ENCODE measurements at places on chromosomes 7 and 10.

DNA sequence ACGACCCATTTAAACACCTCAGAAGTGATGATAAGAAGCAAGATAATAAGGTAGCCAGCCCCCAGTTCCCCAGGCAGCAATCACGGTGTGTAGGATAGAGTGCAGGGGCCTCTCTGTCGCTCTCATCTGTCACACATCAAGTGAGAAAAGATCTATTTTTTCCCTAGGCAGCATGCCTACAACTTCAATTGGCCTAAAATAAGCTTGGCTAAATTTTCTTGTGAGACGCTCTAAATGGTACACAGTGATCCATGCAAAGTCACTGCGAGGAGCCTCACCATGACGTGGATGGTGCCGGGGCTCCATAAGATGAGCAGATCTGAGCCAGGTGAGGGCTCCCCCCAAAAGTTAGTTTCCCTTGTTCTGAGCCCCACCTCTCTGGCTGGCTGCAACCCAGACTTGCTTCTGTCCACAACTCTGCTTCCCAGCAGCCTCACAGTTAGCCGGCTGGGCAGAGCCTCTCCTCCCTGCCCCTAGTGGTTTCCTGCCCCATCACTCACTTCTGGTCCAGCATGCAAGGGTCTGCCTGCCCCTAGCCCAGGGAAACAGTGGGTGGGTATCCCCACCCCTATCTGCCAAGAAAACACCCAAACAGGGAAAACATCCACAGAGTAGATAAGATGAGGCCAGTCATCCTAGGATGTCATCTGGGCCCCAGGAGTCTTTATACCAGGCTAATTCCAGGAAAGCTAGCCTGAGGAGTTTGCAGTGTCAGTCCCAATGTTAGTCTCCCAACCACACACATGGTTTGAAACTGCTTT, 342.1 kb downstream of the GRID1 start:
- no peaks in the 10 kb centered on the region for H3K36me3 ChIP-seq
- no peak overlapping the region for H3K27ac ChIP-seq
- DNase-seq: no peak
- H3K4me1 ChIP-seq: no peaks in the 10 kb centered on the region

DNA sequence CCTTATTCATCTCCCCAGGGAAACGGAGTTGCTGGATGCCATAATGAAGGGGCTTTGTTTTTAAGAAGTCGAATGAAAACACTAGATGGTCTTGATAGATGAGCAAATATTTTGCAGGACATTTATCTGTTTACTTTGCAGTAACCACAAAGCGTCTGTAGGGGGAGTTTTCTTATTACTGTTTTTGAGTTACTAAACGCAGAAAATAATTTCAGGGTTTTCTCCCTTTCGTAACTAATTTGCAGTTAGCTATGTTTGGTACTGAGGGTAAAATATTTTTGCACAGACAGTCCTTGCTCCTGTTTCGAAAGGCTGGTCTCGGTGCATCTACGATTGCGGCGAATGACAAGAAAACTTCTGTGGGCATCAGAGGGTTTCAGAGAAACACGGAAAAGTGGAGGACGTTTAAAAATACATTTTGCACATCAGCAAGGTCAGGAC, 505.6 kb upstream of the MKI67 start:
- no peak overlapping the region for H3K4me3 ChIP-seq
- DNase-seq: no peak
- H3K27ac ChIP-seq: no peak overlapping the region
- H3K4me1 ChIP-seq: no peaks in the 10 kb centered on the region
- H3K36me3 ChIP-seq: no peaks in the 10 kb centered on the region

- H3K27ac ChIP-seq: no peak overlapping the region
- no peaks in the 10 kb centered on the region for H3K27me3 ChIP-seq
- no peak overlapping the region for H3K4me3 ChIP-seq
- peak; percentile 15 for DNase-seq
- peaks cover 12% of the 10 kb centered on the region for H3K4me1 ChIP-seq
- H3K36me3 ChIP-seq: no peaks in the 10 kb centered on the region
These were observed 216.6 kb downstream of the ZMYND11 start for GRCh38 chr10:351770-352334.

DNA sequence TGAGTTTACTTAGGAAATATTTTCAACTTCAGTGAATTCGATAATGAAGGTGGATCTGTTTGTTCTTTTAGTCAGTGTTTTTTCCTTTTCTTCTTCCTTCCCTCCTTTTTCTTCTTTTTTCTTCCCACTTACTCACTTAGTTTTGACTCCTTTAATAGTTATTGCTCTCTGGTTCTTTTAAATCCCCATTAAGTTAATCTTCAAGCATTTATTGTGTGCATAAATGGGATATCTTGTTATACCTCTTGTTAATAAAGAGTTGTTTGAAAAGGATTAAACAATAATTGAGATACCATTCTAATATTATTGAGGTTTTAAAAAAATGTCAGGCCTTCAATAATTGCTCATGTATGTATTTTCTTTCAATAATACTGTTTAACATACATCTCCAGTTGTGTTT, 19.5 kb downstream of the STAM start:
- DNase-seq: no peak
- H3K36me3 ChIP-seq: no peaks in the 10 kb centered on the region
- peak overlapping the region; percentile 29 for H3K27ac ChIP-seq
- no peaks in the 10 kb centered on the region for H3K27me3 ChIP-seq
- H3K4me3 ChIP-seq: no peak overlapping the region
- H3K4me1 ChIP-seq: peaks cover 3% of the 10 kb centered on the region

DNA sequence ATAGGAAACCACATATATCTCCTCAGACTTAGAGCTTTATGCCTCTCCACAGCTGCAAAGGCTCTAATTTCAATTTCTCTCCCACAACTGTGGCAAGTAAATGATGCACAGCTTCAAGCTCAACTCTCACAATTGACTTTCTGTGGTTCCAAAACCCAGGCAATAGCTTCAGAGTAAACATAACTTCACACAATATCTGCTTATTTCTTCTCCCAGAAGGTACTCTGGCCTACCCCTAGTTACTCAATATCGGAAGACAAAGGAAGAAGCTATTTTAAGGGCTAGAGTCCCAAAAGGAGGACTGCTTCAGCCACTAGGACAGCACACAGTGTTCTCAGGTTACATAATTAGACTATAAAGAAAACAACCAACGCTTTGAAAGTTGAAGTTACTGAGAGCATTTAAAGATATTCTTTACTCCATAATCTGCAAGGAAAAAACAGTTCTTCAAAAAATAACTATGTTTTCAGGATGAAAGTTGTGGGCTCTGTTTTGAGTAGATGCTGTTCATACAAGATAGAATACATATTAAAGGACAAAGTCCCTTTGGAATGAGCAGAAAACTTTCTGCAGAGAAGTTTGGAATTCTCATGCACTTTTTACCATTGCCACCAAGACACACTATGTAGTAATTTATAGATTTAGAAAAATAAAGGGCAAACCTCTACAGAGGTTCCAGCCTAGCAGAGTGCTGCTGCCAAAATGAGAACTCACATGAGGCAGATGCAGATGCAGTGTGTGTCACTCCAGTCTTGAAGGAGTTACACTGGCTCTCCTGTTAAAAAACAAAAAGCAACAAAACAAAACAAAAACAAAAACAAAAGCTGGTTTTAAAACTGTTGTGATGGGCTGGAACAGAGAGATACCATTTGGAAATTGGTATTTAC, 81.8 kb downstream of the NT5C2 start:
- no peak overlapping the region for H3K27ac ChIP-seq
- H3K4me3 ChIP-seq: no peak overlapping the region
- no peaks in the 10 kb centered on the region for H3K27me3 ChIP-seq
- H3K36me3 ChIP-seq: no peaks in the 10 kb centered on the region
- DNase-seq: no peak

Measured in CD8-positive, alpha-beta memory T cell (primary cell).